MM.1S (cell line): ENCODE measurements at places on chromosomes 2 and 18.
A peak's percentile ranks its signal among the peaks of the same experiment; 100 is the strongest.

GRCh38 chr2:203432811-203433210 lies 102.3 kb downstream of the RAPH1 start:
- DNase-seq, result peak; percentile 53

DNA sequence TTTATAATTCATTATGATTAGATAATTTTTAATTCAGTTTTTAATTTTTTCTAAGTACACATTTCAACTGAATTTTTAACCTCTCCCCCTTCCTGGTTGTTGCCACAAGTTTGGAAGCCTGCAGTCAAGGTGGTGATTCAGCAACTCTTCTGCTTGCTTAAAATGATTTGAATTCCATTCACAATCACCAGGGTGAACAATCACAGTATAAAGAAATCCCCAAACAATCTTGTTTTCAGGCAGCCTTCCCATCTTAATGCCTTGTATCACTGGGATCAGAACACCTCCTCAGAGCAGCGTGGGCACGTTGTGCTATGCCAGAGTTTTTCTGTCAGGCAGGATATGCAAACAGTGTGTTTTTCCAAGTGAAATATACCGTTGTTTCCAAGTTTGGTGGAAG lies 46.7 kb upstream of the BARD1 start:
- DNase-seq, result no peak

DNA sequence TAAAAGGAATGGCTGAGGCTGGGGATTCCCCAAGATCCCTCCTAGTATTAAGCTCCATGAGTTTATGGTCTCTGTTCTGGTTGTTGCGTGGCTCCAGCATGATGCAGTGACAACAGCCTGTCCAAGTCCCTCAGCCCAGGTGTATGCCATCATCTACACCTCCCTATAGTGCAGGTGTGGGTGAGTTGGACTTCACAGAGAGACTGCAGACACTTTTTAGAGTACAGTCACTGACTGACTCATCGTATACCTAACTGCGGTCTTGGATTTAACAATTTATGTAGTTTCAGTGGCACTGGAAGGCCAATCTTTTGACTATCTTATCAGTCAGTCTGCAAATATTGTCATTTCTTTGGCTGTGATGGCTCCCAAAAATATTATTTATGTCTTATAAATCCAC lies 415.0 kb downstream of the TMX3 start:
- no peak for DNase-seq

DNA sequence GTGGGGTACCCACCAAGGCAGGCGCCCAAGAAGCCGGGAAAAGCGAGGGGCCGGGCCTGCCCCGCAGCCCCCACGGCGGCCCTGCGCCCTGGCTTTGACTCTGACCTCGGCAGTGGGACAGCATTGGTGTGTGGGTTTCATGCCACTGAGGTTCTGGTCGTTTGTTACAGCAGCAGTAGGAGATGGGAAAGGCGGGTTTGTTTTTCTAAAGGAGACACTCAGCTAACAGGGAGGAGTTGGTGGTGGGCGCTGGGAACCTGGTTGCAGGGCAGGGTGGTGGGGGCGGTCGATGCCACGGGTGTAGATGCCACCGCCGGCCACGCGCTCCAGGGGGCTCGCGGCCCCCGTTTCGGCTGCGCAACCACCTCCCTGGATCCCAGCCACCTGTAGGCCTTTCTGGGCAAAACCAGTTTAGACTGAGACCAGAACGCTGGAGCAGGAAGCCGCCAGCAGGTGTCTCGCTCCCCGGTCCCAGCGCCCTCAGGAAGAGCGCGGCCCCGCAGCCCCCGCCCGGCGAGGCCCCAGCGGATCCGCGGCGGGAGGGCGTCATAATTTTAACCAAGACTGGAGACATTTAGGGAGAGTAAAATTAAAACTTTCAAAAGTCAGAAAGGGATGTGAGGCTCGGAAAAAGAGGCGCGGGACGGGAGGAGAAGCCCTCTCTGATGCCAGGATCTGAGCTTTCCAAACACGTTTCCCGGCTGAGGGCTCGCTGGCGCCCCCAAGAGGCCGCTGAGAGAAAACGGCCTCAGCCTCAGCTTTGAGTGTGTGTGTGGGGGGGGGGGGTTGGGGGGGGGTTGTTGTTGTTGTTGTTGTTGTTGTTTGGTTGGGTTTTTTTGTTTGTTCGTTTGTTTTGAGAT lies 17.4 kb downstream of the CIDEA start:
- DNase-seq, result peak; percentile 80

DNA sequence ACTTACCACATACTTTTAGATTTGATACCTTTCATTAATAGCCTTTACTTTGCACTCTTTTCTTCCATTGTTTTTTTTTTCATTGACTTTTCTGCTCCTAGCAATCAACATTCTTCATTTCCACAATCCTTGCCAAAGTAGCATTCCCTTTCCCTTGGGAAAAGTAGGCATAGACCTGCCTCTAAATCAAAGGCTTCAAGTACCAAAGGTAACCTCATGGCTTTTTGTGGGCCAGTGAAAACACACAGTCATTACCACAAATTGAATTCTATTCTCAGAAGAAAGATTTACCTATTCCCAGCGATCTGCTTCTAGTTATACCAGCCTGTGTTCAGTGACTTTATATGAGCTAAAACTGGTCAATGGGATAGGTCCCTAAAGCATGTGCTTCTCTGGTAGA lies 109.2 kb downstream of the SOCS6 start:
- no peak for DNase-seq

DNA sequence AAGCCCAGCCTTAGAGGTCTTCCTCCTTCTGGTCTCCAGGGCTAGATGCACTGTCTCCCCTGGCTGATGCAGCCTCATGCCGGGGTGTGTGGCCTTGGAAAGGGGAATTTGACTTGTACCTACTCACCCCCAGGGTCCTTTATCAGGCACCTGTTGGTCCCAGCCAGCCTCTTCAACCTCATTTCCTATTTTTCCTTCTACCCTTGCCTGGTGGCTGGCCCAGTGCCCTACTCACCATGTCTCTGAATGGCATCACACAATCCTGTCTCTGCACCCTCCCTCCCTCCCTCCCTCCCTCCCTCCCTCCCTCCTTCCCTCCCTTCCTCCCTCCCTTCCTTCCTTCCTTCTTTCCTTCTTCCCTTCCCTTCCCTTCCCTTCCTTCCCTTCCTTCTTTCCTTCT lies 17.1 kb upstream of the ST3GAL5 start:
- no peak for DNase-seq

DNA sequence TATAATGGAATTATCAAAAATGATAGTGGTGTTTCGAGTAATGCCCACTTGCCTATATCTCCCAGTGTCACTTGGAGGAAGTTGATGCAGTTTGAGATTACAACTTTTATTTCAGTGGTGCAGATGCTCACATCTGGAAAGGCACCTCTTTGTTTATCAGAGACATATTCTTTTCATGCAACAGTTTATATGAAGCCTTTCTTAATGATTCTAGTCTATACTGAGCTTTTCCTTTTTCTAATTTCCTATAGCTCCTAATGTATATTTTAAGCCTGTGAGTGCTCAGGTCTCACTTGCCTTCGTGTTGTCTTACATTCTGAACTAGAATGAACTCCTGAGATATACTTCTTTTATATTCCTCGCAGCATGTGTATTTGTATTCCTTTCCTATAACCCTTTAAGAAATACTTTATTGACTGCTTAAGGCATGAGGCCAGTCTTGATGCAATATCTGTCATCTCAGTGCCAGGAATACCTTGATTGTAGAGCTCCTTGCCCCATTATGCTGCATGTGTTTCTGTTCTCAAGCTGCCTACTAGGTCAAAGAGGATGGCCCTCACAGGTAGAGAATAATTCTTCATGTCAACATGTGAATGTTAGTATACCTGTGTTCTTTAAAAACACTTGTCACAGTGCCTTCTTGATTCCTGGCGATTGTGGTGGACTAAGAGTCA lies 52.6 kb downstream of the VRK2 start:
- DNase-seq, result no peak

- peak; percentile 9 for DNase-seq
Observed at GRCh38 chr18:61842146-61842545, 50.7 kb downstream of the RNF152 start.

GRCh38 chr2:202636213-202636513 lies 1.4 kb downstream of the FAM117B start:
- no peak for DNase-seq

DNA sequence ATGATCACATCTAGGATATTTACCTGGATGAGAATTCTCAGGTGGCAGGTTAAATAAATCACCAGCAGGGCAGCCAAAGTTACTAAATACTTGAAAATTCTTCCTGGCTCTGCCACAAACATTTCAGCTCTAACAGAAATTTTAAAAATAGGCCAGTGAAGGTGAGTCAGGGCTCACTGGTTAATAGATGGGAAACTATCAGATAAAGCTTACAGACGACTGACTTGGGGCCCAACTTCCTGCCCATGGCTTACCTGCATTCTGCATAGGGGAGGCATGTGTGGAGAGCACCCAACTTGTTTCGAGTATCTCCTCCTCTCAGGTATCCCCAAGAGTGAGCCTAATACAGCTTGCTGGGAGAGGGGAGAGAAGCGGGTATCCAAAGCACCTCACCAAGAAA lies 57.8 kb downstream of the SPRED2 start:
- peak; percentile 72 for DNase-seq

GRCh38 chr2:204282525-204282924 lies 262.8 kb upstream of the PARD3B start:
- no peak for DNase-seq

GRCh38 chr18:136433-136832 lies 21.9 kb upstream of the USP14 start:
- peak; percentile 89 for DNase-seq

DNA sequence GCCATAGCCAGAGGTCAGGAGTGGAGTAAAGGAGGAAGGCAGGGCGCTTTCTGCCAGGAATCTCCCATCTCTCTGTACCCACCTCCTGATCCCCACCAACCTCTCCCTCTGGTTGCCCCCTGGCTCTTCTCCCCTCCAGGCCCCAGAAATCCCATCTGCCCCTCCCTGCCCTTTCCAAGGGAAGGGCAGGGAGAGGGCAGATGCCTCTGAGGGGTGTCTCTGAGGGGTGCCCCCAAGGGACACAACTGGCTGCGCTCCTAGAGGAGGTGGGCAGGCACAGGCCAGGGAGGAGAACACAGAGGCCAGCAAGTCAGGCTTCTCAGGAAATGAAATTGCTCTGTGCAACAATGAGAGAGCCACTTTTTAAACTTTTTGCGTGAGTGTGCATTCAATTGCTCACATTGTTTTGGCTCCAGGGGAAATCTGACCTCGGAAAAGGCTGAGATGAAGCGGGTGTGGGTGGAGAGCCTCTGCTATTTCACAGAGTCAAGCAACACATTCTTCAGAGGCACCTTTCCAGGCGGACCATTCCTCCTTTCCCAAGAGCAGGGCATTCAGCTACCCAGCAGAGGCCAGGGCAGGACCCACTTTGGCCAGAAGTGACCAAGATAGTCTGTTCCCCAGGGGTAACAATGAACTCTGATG lies 125.5 kb downstream of the SMAD7 start:
- no peak for DNase-seq

GRCh38 chr18:26519114-26519513 lies 29.2 kb downstream of the KCTD1 start:
- no peak for DNase-seq

- DNase-seq, result no peak
Observed at GRCh38 chr18:78021196-78021595, 771.5 kb downstream of the GALR1 start.

GRCh38 chr18:30234755-30235154 lies 807.8 kb downstream of the DSC3 start:
- DNase-seq, result no peak

DNA sequence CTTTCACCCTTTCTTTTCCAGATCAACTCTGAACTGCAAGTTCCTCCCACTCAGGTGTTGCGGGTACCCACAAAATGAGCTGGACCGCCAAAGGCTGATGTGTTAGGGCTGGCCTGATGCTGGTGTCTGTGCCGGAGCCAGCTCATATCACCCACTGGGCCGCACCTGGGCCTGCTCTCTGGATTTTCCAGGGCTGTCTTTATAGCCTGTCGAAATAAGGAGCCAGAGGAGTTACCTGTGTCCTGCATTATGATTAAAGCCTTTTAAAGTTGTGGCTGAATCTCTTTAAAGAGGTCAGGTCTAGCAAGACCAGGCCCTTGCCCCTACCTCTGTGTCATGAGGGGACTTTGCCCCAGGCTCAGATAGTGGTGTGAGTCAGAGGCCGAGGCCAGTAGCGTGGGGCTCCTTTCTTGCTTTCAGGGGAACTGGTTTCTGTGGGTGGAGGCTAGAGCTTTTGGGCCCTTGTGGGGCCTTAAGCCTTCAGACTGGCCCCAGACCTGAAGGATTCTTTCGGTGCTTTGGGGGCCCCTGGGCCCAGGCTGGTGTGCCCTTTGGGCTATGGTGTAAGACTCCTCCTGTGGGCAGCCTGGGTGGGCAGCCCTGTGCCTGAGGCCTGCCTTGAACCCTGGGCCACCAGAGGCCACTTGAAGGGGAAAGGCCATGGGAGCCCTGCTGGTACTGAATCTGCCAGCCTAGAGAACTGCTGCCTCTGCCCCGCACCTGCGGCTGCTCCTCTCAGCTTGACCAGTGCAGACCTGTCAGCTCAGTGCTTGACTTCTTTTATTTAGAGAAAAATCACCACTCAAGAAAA lies 21.3 kb downstream of the OTOF start:
- DNase-seq, result no peak

DNA sequence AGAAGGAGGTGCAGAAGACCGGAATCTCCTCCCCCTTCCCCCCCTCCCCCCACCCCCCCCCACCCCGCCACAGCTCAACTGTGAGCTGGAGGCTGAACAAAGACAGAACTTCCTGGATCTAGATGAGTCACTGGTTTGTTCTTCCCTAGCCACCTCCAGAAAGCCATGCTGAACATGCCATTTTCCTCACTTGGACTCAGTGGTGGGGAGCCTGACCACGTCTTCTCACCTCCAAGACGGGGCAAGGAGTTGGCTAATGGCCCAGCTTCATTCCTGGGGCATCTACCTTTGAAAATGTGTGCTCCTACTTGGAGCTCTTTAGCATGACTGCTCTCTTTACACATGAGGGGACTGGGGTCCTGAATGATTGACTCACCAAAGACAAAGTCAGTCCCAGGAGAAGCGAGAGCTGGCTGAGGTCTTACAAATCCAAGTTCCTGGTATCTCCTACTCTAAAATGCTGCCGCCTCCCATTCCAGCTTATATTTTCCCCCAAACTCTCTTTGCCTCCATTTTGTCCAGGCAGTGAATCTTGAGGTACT lies 22.6 kb upstream of the FZD5 start:
- no peak for DNase-seq

DNA sequence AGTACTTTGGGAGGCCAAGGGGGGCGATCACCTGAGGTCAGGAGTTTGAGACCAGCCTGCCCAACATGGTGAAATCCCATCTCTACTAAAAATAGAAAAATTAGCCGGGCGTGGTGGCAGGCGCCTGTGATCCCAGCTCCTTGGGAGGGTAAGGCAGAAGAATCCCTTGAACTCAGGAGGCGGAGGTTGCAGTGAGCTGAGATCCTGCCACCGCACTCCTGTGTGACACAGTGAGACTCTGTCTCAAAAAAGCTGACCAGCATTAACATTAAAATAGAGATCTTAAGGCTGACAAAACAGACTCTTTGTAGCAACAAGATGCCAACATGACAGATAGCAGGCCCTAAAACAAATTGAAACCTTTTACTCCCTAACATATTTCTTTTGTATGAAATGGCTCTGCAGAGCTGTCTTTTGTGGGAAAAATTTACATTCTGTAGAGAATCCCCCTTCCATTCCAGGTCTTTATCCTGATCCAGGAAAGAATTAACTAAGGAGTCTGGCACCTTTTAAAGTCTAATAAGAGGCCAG lies 213.9 kb downstream of the RAB3GAP1 start:
- DNase-seq, result no peak
